ENCODE measurements at places on chromosomes 5 and 9. TPM values are rescaled to one million over a fixed set of nuclear protein-coding genes. Genes with fewer than 3 reads are reported as not detected.

Gene C1QTNF3
- 2.5 TPM for total RNA-seq

Gene ADAMTS19
- not detected for total RNA-seq

Gene MRRF
- 52.5 TPM for total RNA-seq

Gene HTR4
- total RNA-seq, result not detected

- DNase-seq, result no peak
These were observed 3.1 kb downstream of the TBC1D9B start for GRCh38 chr5:179904463-179905160.

DNA sequence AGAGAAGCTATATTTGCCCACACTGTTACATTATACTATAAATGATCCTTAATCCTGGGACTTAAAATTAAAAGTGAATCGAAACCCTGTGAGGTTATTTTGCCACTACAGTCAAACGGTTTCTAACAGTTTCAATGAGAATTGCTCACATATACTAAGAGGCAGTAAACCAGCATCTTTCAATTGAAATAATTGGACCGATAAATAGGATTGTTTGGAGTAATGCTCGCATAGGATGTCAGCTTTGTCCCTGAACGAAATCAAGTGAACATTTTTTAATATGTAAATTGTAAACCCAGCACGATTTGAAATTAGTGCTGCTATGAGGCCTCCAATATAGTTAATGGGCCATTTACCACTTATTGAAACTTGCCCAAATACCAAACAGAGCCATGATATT, 60.5 kb downstream of the ELAVL2 start:
- no peak for DNase-seq

GRCh38 chr5:1213508-1214162, 11.5 kb upstream of the SLC6A18 start:
- no peak for DNase-seq

GRCh38 chr5:127074466-127074865, 1.2 kb upstream of the C5orf63 start:
- no peak for DNase-seq

- no peak for DNase-seq
These were observed 76.7 kb upstream of the C6 start for GRCh38 chr5:41289970-41290464.

GRCh38 chr5:150789943-150790611, 11.5 kb downstream of the SMIM3 start:
- DNase-seq, result peak; percentile 88

GRCh38 chr5:113054899-113055298, 78.3 kb downstream of the DCP2 start:
- DNase-seq, result no peak

DNA sequence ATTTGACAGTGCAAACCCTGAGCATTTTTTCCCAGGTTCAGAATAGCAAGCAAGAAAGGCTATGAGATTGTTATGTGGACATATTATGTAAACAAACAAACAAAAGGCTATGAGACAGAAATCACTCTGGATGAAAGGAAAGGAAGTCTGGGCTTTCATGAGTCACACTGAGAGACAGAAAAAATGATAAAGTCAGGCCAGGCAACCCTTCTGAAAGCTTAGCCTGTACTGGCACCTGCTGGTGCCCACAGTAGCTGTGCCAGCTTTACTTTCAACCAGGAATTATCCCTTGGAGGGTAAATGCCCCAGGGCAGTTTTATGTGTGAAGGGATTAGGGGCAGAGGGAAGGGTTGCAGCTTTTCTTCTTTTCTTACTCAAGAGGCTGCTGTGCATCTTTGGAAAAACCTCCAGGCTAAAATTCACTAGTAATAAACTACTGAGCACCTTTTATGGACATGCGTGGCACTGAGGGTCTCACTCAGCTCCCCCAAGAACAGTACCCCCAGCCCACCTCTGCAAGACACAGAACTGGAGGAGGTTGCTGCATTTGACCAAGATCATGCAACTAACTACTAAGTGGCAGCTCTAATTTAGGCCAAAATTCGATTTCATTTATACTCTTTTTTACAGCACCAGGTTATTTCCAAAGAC, 41.7 kb downstream of the ACTL7B start:
- DNase-seq, result no peak

GRCh38 chr5:81629986-81630385, 120.9 kb downstream of the SSBP2 start:
- no peak for DNase-seq

GRCh38 chr5:1118231-1118698, 6.4 kb upstream of the SLC12A7 start:
- no peak for DNase-seq
